ENCODE measurements at places on chromosomes 6 and 20.

DNA sequence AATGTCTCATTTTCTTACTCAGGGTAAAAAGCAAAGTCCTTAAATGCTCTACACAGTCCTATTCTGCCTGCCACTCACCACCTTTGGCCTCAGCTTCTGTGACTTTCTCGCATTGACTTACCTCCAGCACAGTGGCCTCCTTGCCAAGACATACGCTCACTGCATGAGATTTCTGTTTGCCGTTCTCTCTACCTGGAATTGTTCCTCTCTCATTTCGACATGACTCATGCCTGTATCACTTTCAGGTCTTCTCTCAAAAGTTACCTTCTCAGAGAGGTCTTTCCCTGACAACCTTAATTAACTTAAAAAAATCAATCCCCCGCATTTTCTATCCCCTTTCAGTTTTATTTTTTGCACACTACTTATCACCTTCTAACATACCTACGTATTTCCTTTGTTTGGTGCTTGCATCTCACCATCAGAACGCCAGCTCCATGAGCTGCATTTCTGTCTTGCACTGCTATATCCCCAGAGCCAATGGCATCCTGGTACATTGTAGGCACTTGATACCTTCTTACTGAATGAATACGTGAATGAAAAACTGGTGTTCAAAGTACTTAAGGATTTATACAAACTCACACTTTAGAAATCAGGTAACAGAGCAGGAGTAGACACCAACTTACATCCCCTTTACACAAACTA is 24.5 kb downstream of the TENT5A start:
- DNase-seq, result no peak

GRCh38 chr6:43739642-43740091 is 30.3 kb upstream of the VEGFA start:
- no peak for DNase-seq

DNA sequence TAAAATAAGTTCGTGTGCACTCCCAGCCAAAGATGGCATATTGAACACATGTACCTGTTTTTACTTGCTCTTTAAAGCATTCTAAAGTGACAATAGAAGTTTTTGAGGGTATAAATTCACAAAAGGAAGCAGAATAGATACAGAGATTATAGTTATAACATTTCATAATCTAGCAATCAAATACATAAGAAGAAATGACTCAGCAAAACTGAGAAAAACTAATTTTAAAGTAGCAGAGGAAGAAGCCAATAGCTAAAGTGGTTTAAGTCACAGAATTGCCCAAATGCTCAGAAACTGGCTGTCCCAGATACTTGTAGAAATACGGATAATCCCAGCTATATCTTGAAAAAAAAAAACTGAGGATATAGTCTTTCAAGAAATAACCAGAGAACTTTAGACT is 49.2 kb upstream of the TBC1D32 start:
- no peak for DNase-seq

DNA sequence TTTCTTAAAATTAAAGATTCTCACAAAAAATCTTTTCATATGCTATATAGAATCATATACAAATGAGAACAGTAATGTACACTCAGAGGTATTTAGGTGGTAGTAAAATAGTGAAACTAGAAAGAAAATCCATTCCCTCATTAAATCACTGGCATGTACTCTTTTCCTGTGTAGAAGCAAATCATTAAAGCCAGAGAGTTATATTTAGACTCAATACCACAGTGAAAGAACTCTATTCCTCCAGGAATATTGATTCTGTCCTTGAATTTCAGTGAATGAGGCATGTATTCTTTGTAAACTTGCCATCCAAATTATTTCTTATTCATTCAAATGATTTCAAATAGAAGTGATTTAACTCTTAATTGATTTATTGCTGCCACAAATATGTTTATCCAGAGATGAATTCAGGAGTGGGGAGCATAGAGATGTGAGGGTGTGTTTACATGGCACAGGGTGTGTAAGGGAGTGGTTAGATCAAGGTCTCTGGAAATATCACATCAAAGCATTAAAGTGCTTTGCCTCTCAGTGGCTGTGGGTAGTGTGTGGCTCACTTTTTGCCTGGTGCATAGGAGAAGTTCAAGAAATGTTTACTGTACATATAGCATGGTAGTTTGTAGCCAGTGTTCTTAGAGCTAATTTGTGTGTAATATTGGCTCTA is 141.2 kb downstream of the FAM83B start:
- no peak for DNase-seq

DNA sequence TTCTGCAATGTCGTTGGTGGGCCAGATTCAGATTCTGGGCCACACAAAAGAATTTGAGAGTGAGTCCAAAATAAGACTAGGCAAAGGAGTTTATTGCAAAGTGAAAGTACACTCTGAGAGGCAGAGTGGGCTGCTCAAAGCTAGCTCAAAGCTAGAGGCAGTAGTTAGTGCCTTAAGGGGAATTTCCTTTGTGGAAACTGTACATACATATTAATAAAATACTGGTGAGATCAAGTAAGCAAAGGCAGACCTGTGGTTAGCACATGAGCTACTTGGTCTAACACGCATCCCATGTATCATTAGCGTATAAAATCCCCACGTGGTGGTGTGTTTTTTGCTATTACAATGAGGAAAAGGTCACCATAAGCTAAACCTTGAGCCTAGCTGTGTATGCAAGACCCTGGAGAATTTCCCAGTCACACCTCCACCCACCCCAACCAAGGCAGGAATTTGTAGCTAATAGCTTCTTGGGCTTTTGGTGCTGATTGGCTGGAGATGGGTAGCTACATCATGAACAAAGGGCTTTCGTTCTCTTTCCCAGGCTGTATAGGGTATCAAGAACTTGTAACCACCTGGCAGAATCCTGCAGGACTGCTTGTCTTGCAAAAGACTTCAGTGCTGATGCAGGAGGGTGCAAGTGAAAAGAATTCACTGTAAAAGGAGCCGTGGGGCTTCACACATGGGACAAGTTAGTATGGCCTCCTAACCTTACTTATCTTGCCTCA is 14.7 kb upstream of the TRIM26 start:
- peak; percentile 11 for DNase-seq

- DNase-seq, result no peak
Measured at GRCh38 chr20:46575937-46576461, 25.5 kb upstream of the OCSTAMP start.

DNA sequence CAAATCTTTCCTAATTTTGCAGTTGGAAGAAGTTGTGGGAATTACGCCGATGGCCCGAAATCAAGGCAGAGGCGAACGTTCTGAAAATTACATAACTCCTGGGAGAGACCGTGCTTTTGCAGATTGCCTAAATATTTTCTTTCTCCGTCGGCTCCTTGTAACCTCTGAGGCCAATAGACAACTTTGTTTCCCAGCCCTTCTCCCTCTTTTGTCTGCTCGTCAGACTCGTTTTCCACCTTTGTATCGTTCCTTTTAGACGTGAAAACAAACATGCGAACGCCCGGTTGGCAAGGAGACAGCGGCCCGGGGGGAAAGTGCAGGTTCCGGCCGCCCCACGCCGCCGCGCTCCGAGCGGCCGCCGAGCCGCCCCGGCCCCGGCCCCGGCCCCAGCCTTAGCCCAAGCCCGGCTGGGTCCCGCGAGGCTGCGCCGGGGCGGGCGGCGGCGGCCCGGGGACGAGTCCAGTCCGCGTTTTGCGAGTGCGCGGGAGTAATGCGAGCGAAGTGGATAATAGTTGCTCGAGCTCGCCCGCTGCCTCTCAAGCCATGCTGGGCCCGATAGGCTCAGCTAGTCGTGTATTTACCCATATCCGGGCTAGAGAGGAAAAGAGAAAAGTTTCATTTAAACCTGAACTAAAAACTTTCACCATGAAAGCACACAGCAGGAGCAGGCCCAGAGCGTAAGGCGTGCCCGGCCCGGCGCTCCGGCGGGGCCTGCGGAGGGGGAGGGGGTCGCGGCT is at the start of gene ARID1B:
TSS of gene ARID1B (plus strand) at position 539 of the 737 bp plus-strand sequence. CDS start 303 bp downstream, outside the sequence.
- peak; percentile 61 for DNase-seq

DNA sequence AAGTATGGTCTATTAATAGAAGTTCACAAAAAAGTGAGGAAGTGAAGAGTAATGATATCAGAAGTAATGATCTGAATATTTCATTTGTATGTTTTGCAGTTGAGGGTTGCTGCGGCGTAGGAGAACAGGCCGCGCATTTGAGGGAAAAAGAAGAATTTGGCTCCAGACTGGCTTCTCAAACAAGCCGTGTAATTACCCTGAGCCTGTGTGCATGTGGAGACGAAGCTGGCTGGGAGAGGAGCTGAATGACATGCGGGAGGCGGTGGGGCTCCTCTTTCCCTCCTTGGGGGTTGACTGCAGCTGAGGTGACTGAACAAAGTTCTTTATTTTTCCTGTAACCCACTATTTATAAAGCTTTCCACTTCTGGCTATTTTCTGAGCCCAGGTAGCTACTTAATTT is 115.5 kb upstream of the AFDN start:
- DNase-seq, result no peak

GRCh38 chr6:163725008-163725941 is 310.8 kb downstream of the QKI start:
- DNase-seq, result no peak

GRCh38 chr6:104829183-104829958 is 30.3 kb downstream of the HACE1 start:
- DNase-seq, result no peak

DNA sequence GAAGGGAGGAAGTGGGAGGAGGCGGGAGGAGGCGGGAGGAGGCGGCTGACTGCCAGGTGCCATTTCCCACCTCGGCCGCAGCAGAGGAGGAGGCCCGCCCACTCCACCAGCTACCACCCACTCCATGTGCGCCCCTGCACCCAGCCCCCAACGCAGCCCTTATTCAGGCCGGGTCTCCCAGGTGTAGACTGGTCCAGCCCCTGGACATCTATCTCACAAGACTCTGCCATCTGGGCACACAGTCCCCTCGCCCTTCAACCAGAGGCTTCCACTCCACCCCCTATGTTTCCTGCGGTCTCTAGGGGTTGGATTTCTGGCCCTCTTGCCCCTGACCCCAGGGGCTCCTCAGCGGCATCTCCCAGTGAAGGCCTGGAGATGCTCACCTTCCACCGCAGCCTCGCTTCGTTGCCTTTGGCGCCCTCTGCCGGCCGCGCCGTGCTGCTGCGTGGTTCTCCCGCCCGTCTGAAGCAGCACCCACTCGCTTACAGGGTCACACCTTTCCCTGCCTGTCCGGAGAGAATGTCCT is 32.6 kb upstream of the FAM83D start:
- DNase-seq, result peak; percentile 79

GRCh38 chr20:55888685-55889084 is 116.6 kb downstream of the CBLN4 start:
- no peak for DNase-seq

GRCh38 chr6:167307342-167307955 is 16.3 kb downstream of the UNC93A start:
- no peak for DNase-seq

GRCh38 chr6:1972962-1973361 is 272.4 kb downstream of the GMDS start:
- no peak for DNase-seq

DNA sequence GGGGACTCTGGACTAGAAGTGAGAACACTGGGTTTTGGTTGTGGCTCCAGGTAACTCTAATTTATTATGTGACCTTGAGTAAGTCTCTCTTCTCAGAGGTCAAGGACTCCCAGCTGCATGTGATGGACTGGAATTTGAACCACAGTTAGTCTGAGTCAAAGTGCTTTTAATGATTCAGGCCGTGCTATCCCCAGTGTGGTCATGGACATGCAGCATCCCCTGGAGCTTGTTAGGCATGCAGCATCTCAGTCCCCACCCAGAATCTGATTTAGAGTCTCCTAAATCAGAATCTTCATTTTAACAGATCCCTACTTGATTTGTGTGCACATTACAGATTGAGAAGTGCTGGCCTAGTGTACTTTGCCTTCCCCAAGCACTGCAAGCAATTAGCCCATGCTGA is 74.2 kb downstream of the TOX2 start:
- no peak for DNase-seq

DNA sequence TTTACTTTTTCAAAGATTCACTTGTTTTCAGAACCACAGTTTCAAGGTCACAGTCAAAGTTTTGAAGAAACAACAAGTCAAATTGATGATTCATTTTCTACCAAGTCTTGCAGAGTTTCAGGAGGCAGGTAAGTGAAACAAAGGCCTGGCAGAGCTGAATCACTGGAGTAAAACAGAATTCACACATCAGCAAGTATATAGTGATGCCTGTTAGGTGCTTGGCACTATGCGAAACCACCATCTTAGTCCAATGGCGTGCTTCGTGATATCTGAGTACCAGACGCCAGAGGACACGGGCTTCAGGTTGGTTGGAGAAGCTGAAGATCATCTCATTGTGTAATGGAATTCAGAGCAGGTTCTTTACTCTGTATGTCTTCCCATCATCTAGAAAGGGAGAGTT is 75.9 kb downstream of the RTN4IP1 start:
- peak; percentile 20 for DNase-seq

GRCh38 chr20:5784735-5785134 is 34.5 kb downstream of the SHLD1 start:
- no peak for DNase-seq

GRCh38 chr6:154606457-154606856 is 96.0 kb upstream of the CNKSR3 start:
- peak; percentile 74 for DNase-seq

DNA sequence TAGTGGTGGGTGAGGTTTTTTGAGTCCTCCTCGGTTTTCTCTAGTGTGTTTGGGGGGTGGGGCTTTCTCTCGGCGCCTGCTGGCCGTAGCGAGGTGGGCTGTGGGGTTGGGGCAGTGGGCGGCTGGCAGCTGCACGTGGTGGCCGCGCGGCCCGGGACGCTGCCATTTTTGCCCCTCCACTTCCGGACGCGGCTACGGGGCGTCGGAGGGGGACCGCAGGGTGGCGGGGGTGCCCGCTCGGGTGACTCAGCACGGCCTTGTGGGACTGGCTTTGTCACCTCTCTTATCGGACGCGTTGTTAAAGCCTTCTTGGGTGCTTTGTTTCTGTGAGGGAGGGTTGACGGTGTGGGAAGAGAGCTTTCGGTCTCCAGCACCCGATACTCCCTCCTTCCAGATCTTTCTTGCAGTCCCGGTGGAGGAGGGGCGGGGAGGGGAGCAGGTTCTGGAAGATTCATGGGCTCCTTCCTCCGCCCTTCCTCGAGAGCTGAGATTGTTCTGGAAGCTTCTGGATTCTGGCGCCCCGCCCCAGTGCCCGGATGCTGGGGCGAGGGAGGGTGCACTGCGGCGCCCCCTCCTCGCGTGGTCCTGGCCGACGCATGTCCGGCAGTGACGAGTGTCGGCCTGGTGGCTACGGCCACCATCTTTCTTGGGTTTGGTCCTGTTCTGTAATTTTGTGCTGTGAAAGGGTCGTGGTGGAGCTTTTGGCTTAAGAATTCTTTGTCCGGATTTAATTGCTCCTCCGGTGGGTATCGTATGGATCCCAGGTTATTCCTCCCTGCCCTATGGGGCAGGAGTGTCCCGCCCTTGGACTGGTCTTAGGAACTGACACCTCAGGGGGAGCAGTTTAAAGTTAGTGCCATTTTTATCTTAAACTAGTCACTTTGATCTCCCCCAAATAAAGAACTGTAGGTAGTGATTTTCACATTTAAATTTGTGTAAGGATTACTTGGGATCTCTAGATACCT is 719 bp downstream of the HSP90AB1 start:
- DNase-seq, result peak; percentile 87

DNA sequence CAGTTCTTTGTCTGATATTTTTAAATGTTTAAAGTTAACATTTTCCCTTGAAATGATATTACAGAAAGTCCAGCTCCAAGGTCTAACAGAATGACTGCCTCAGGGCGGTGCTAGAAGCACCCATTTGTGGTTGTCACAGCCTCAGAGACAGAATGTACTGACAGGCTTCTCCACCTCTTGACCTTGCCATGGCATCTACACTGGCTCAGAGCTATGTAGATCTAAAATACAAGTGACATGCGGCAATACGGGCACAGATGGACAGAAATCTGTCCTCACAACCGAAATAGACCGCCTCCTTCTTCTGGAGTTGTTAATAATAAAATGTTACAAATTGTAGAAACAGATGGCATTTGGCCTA is 167.2 kb upstream of the THEMIS start:
- no peak for DNase-seq
